ENCODE measurements at places on chromosomes 13 and 19.

GRCh38 chr19:51460164-51460992 is 2.1 kb upstream of the SIGLEC8 start:
- no peak for DNase-seq

- peak; percentile 86 for DNase-seq
These were observed 17.2 kb downstream of the RASA3 start for GRCh38 chr13:114115191-114115671.

DNA sequence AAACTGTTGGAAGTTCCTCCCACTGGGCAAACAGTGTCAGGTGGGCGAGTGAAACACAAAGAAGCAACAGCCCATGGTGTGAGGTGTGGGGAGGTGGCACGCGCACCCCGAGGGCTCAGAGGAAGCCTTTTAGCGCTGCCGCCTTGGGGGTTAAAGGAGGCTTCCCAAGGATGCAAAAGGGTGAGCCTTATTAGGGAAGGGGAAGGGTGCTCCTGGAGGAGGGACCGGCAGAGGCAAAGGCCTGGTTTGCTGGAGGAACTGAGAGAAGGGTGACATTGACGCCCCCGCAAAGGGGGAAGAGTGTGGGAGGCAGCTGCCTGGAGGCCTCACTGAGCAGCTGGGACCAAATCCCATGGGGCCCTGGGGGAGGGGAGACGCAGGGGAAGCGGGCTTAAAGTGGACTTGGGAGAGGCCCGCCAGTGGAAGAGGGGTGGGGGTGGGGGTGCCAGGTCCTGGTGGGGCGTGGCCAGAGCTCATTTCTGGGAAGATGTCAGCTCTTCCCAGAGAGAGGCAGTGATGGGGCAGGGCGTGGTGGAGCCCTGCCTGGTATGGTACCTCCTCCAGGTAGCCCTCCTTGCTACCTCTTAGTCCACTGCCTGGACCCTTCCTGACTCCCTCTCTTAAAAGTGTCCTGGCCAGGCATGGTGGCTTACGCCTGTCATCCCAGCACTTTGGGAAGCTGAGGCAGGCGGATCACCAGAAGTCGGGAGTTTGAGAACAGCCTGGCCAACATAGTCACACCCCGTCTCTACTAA is 12.0 kb upstream of the FCHO1 start:
- DNase-seq = peak; percentile 74

DNA sequence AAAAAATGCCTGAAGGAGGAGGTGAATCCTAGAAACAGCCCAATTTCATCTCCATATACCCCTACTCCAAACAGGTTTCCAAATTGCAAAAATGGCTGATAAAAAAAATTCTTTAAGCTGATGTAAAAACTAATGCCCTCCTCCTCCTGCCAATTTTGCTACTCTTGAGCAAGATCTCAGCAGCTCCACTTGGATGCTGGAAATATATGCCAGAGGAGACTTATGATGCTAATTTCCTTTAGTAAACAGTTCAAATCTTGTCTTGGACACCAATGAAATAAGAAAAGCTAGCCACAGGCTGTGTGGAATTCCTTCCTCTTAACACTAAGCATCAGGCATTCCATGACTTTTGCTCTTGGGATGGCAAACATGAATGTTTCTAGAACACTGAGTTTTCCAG is 67.5 kb downstream of the INSR start:
- DNase-seq = no peak

GRCh38 chr19:16516381-16516780 is 20.2 kb downstream of the C19orf44 start:
- DNase-seq = no peak
